Endothelial cell of umbilical vein (primary cell): ENCODE measurements at places on chromosomes 7 and 10. TPM values are rescaled to one million over a fixed set of nuclear protein-coding genes. Genes with fewer than 3 reads are reported as not detected.
A peak's percentile ranks its signal among the peaks of the same experiment; 100 is the strongest.

Gene GIMAP5
- 0.44 and 0.85 TPM in 2 replicates for total RNA-seq

Gene NKX6-2
- total RNA-seq: not detected in 2 replicates

Gene MMP21
- total RNA-seq: not detected in 2 replicates

Gene GOLGA7B
- total RNA-seq: not detected in 2 replicates

Gene TRPV5
- not detected in 2 replicates for total RNA-seq

Gene APBB1IP
- not detected in 2 replicates for total RNA-seq

Gene BAMBI
- 3.2 and 4.3 TPM in 2 replicates for total RNA-seq

GRCh38 chr10:89391907-89392756 lies at the start of gene IFIT1:
IFIT1 (plus strand) TSS chr10:89392623; CDS start chr10:89392713, 90 bp downstream.
- H3K36me3 ChIP-seq: no peaks in the 10 kb centered on the region
- DNase-seq: peak; percentile 76
- H3K4me3 ChIP-seq: peak within 1 kb of the TSS; percentile 100
- H3K4me1 ChIP-seq: peaks cover 10% of the 10 kb centered on the region
- no peaks in the 10 kb centered on the region for H3K27me3 ChIP-seq

GRCh38 chr7:84948634-84949033 lies 238.2 kb downstream of the SEMA3D start:
- H3K4me1 ChIP-seq: peaks cover 8% of the 10 kb centered on the region
- no peak for DNase-seq
- no peak overlapping the region for H3K4me3 ChIP-seq
- H3K36me3 ChIP-seq: no peaks in the 10 kb centered on the region
- no peak overlapping the region for H3K27ac ChIP-seq
- no peaks in the 10 kb centered on the region for H3K27me3 ChIP-seq

DNA sequence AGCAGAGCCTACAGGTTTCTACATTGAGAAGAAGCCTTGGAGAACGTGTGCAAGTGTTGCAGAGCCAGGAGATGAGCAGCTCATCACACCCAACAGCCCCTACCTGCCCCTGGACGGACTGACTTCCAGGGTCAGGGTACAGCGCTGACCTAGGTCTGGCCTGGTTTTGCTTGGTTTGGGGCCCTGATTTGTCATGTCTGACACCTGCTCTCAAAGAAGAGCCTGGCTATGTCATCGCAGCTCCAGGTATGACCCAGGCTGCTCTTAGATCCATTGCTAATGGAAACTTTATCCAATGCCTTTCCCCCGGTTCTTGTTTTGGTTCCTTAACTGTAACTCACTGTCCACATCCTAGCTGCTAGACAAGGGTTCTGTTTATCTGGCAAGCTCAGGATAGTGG lies 149.5 kb downstream of the CXCL12 start:
- H3K4me1 ChIP-seq: no peaks in the 10 kb centered on the region
- H3K27me3 ChIP-seq: no peaks in the 10 kb centered on the region
- no peak overlapping the region for H3K4me3 ChIP-seq
- H3K27ac ChIP-seq: no peak overlapping the region

GRCh38 chr10:131686781-131687420 lies 213.9 kb upstream of the PPP2R2D start:
- H3K4me3 ChIP-seq: no peak overlapping the region
- no peak overlapping the region for H3K27ac ChIP-seq
- no peaks in the 10 kb centered on the region for H3K4me1 ChIP-seq
- no peaks in the 10 kb centered on the region for H3K36me3 ChIP-seq

GRCh38 chr7:29385214-29385814 lies 178.3 kb upstream of the PRR15 start:
- DNase-seq: no peak
- peaks cover 16% of the 10 kb centered on the region for H3K27me3 ChIP-seq
- H3K4me3 ChIP-seq: no peak overlapping the region
- H3K36me3 ChIP-seq: no peaks in the 10 kb centered on the region

- no peaks in the 10 kb centered on the region for H3K36me3 ChIP-seq
- peak overlapping the region; percentile 55 for H3K4me3 ChIP-seq
- H3K4me1 ChIP-seq: peaks cover 8% of the 10 kb centered on the region
- no peaks in the 10 kb centered on the region for H3K27me3 ChIP-seq
- peak; percentile 84 for DNase-seq
Observed at GRCh38 chr10:3828404-3829155, 43.6 kb upstream of the KLF6 start.

- no peaks in the 10 kb centered on the region for H3K27me3 ChIP-seq
- H3K4me1 ChIP-seq: peaks cover 22% of the 10 kb centered on the region
- DNase-seq: peak; percentile 90
- H3K36me3 ChIP-seq: no peaks in the 10 kb centered on the region
Observed at GRCh38 chr10:32205670-32206069, 141.3 kb downstream of the EPC1 start.

DNA sequence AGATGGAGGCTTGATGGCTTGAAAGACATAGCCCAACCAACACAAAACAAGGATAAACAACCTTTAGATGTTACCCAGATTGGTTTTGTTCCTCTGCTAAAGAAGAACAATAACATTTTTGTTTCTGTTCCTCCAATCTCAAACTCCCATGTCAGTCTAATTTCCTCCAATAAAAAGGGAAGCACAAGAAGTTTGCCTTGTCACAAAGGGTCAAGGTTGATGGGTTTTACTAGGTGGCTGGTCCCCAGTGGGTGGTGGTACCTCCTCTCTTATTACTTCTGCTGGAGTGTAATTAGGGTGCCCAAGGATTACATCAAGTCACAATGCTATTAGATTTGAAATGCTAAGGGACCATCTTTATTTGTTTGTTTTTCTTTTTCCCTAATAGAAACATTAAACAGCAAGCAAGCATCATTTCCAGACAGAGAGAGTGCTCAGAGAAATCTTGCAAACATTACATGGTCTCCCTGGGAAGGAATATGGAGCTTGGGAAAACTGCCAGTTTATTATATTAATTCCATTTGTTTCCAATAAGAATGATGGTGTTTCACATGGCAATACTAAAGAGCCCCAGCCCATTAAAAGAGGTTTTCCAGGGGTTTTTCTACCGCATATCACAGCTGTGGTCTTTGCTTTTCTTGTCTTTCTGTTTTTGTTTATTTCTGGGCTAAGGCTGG lies 78.3 kb upstream of the AOAH start:
- H3K27ac ChIP-seq: no peak overlapping the region
- no peaks in the 10 kb centered on the region for H3K36me3 ChIP-seq
- no peaks in the 10 kb centered on the region for H3K4me1 ChIP-seq
- H3K27me3 ChIP-seq: no peaks in the 10 kb centered on the region
- no peak for DNase-seq

DNA sequence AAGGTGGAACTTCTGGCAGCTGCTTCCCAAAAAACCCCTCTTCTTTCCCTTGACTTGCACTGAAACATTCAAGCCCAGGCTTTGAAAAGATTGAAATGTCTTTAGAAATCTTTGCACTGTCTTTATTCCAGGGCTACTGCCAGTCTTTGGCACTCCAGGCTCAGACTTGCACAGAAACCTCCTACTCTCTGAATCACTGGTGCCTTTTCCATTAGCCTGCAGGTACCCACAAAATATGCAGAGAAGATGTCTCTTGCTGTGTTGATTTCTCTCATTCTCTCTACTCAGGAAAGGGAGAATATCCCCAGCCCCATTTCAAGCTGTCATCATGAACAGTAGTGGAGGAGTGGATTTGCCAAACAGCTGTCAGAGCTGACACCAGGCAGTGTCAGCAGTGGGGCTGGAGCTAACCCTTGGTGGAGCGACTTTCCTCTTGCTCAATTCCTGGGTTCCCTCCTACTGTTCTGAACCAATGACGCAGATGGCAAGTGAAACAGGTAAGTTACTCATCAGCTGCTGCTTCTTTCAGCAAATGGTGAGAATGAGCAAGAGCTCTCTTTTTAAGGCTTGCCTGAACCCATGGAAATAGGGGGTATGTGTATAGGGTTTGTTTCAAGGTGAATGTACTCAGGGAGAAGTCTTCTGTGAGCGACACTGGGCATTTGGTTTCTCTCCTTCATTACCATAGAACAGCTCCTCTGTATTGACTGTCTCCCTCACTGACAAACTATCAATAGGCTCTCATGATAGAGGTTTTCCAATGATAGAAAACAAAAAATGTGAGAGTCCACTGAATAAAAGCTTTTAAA lies 362.4 kb downstream of the ADRA2A start:
- no peaks in the 10 kb centered on the region for H3K27me3 ChIP-seq
- H3K27ac ChIP-seq: no peak overlapping the region
- no peak overlapping the region for H3K4me3 ChIP-seq
- no peaks in the 10 kb centered on the region for H3K4me1 ChIP-seq
- no peaks in the 10 kb centered on the region for H3K36me3 ChIP-seq
- DNase-seq: no peak

DNA sequence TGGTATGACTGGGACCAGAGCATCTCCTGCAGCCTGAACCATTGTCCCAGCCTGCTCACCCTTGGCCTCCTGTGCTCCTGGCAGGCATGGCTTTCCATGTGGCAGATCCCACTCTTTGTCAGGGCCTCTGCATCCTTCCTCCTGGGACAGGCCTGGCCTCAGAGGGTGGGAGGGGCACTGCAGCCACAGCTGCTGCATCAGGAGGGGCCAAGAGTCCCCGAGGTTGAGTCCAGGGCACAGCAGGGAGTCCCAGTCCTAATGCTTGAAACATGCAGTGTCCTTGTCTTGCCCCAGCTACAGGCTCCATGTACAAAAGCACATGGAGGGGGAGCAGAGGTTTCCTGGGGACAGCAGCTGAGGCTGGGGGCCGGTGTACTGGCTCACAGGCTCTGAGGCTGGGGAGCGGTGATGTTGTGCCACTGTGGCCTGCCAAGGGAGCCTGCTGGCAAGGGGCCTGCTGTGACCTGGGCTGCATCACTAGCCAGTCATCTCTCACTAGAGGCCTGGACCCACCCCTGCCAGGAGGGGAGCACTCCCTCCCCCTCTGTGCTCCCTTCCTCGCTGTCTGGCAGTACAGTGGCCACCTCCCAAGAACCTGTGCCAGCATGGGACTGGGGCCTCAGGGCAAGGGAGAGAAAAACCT lies 144.8 kb downstream of the ZNF248 start:
- no peak overlapping the region for H3K4me3 ChIP-seq
- H3K27me3 ChIP-seq: no peaks in the 10 kb centered on the region
- no peaks in the 10 kb centered on the region for H3K4me1 ChIP-seq
- no peak overlapping the region for H3K27ac ChIP-seq
- DNase-seq: no peak

- no peaks in the 10 kb centered on the region for H3K27me3 ChIP-seq
- no peak for DNase-seq
- H3K27ac ChIP-seq: no peak overlapping the region
- peaks cover 2% of the 10 kb centered on the region for H3K36me3 ChIP-seq
- no peak overlapping the region for H3K4me3 ChIP-seq
Observed at GRCh38 chr10:13709931-13710650, 123.3 kb downstream of the PRPF18 start.

- no peak for DNase-seq
- peaks cover 28% of the 10 kb centered on the region for H3K4me1 ChIP-seq
- H3K27ac ChIP-seq: no peak overlapping the region
- no peaks in the 10 kb centered on the region for H3K27me3 ChIP-seq
- no peak overlapping the region for H3K4me3 ChIP-seq
- H3K36me3 ChIP-seq: no peaks in the 10 kb centered on the region
Observed at GRCh38 chr10:132541601-132542011, 4.0 kb downstream of the INPP5A start.

DNA sequence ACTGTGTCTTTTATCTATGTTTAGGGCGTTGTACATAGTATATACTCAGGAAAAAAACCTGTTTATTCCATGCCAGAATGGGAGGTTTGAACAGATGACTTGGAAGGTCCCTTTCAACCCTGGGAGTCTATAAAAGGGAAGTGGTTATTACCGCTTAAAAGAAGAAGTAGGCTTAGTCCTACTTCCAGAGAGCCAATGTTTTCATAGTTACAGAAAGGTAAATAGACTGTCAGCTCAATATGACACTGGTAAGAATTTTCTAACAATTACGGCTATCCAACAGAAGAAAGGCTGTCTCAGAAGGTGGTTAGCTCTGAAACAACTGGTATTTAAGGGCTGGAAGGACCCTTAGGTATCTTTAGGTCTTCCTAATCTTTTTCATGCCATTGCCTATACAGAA lies 1.1 kb upstream of the TFAM start:
- H3K36me3 ChIP-seq: no peaks in the 10 kb centered on the region
- H3K4me1 ChIP-seq: peaks cover 16% of the 10 kb centered on the region
- H3K27ac ChIP-seq: no peak overlapping the region
- peak overlapping the region; percentile 64 for H3K4me3 ChIP-seq
- no peak for DNase-seq

DNA sequence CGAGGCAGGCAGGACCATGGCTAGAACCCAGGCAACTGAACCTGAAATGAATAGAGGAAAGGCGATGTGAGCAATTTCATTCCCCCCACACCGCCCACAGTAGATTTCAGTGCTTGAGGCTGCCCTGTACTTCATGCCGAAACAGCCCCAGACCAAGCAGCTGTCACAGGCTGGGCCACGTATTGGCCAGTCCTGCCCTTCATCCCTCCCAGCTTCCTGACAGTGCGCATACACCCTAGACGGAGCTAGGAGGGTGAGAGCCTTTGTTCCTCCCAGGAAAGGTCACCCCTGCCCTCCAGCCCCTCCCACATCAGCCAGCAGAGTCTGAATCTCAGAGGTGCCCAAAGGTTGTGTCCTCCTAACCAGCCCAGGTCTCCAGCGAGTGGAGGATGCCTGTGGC lies 98.8 kb downstream of the ZMIZ1 start:
- no peaks in the 10 kb centered on the region for H3K36me3 ChIP-seq
- no peaks in the 10 kb centered on the region for H3K4me1 ChIP-seq
- H3K27ac ChIP-seq: no peak overlapping the region
- no peak for DNase-seq
- H3K4me3 ChIP-seq: no peak overlapping the region

DNA sequence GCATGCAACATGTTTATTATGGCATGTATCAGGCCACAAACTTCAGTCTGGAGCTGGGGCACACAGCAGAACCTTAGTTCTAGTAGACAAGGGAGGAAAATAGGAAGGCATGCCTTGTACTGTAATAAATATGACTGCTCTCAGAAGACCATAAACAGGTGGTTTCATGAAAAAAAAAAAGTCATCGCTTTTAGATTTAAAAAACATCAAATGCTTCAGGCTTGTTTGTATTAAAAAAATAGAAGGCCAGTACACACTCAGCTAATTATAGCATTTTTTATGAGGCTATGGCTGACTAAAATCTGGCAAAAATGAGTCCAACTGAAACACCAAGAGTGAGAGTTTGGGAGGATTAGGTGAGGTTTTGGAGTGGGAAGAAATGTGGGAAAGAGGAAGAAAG lies 204.1 kb downstream of the JAZF1 start:
- no peaks in the 10 kb centered on the region for H3K36me3 ChIP-seq
- H3K27me3 ChIP-seq: no peaks in the 10 kb centered on the region
- no peak overlapping the region for H3K27ac ChIP-seq
- DNase-seq: no peak

DNA sequence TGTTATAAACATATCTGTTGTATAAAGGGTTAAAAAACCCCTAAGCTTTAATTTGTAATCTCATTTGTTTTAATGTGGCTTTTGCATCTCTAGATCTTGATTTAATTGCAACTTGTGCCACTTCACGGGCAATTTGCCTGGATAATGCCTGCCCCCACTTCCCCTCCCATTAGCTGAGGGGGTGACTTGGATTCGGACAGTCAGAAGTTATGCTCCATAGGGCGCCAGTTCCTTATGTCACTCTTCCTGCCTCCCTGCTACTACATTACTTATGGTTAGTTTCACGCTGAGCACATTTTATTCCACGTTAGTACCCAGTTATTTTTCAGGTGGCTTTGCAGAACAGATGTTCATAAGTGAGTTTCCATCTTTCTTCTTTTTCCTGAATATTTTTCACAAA lies 1015.2 kb upstream of the PHF14 start:
- H3K4me1 ChIP-seq: no peaks in the 10 kb centered on the region
- no peak for DNase-seq
- H3K27ac ChIP-seq: no peak overlapping the region
- no peak overlapping the region for H3K4me3 ChIP-seq
- H3K27me3 ChIP-seq: no peaks in the 10 kb centered on the region
